ENCODE measurements at places on chromosomes 11 and 22.

- DNase-seq, result no peak
Observed at GRCh38 chr22:28237112-28237511, 318.1 kb upstream of the PITPNB start.

DNA sequence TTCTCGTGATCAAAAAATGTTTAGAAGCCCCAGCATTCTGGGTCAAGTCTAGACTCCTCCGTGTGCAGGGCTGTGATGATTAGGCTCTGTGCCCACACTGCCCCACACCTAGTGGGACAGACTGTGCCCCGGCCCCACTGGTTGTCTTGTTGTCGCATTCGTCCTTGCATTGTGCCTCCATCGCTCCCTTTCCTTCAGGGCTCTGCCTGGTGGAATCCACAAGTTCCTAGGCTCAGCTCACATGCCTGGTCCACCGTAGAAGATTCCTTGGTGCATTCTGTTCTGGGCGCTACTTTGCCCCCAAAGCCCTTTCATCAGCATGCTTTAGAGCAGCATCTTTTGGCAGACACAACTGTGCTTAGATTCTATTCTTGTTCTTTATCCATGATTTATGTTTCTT, 23.5 kb upstream of the THY1 start:
- DNase-seq, result no peak

DNA sequence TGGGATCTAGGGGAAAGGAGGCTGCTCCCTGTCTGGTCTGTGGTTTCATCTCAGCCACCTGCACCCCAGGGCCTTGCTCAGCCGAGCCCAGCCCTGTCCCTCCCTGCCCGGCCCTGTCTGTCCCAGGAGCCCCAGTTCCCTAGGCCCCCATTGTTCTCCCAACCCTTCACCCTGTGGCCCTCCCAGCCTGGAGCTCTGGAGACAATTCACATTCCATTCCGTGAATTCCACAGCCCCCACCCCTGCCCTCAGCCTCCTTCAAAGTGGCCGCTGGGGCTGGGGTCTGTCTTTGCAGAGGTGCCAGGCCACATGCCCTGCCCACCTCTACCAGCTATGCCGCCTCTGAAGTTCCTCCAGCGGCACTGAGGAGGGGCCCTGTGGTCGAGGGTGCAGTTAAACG, 77.9 kb upstream of the WNT11 start:
- DNase-seq, result no peak

- DNase-seq, result no peak
Observed at GRCh38 chr22:42562279-42562678, 8.5 kb downstream of the SERHL2 start.

DNA sequence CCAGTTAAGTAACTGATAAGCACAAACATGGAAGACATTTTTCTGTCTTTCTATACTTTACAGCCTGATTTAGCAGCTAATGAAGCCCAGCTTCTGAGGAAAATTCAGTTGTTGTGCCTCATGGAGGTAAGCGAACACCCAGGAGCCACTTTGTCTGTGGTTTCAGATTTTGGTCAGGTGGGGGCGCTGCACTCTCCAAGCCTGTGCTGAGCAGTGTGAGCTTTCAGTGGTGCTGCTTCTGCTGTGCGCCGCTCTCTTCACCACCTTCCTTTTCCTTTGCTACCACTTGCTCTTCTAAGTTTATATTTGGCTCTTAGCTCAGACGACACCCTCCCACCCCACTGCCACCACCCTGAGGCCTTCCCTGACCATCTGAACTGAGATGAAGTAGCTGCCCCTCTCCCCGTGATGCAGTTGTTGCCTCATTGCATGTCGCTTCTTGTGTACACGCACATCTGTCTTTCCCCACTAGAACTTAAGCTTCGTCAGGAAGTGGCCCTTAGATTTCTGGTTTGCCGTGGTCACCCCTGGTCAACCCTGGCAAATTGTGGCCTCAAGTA, 14.0 kb downstream of the PSMD13 start:
- peak; percentile 46 for DNase-seq

DNA sequence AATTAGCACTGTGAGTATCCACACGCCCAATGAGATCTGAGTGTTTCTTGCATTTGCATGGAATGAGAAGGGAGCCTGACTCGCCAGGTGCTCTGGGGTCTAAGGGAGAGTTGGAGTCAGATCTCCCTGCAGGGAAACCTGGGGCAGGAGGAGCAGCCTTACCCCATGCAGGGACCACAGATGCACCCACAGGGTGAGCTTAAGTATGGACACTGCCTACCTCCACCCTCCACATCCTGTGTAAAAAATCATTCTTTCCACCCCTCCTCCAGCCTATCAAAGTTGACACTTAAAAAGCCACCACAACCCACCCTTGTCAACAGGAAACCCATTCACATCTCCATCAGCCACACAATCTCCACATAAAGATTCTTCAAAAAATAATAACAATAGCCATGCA, 67.0 kb upstream of the IGLL5 start:
- no peak for DNase-seq

GRCh38 chr11:61127991-61128390, 25.7 kb downstream of the CD5 start:
- DNase-seq, result no peak
